ENCODE measurements at places on chromosomes 7 and 10. TPM values are rescaled to one million over a fixed set of nuclear protein-coding genes. Genes with fewer than 3 reads are reported as not detected.

- no peak for DNase-seq
Observed at GRCh38 chr7:51455086-51455485, 138.5 kb upstream of the COBL start.

DNA sequence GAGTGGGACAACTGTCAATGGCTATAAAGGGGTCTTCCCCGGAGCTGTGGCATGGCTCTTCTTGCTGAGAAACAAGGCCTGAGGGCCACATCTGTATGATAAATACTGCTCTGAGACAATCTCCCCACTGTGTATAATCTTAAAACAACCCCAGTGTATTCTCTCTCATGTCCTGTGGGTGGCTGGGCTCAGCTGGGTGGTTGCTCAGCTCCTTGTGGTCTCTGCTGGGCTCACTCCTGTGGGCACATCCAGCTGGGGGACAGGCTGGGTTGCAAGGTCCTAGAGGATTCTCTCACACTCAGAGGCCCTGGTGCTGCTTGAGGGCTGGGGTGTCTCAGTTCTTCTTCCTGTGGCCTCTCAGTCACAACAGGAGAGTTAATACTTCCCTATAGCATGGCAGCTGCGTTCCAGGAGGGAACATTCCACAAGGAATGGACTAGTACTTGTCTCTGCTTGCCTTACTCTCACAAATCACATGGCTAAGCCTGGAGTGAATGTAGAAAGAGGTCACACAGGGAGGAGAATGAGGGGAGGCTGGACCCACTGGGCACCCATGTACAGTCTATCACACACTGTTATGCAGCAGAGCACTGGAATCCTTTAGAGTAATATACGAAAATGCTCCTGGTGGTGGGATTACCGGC lies 4.5 kb upstream of the EEPD1 start:
- no peak for DNase-seq

- no peak for DNase-seq
Observed at GRCh38 chr7:14021069-14021468, 31.6 kb upstream of the ETV1 start.

- no peak for DNase-seq
Observed at GRCh38 chr10:92891885-92892690, 43.8 kb downstream of the EXOC6 start.

DNA sequence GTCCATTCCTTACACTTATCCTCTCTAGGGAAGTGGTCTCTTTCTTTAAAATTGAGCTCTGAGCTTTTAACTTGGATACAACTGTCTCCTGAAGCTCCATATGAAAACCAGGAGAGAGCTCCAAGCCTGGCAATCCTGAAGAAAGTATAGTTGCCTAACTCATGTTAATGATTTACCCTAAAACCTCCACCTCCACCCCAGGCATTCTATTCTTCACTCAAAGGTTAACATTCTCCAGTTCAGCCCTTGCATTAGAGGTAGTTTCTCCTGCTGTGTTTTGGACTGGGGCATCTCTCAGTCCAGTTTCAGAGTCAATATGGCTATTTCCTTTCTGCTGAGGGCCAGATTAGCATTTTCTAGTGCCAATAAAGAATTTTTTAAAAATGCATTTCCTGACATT lies 195.5 kb downstream of the SLC25A13 start:
- no peak for DNase-seq

DNA sequence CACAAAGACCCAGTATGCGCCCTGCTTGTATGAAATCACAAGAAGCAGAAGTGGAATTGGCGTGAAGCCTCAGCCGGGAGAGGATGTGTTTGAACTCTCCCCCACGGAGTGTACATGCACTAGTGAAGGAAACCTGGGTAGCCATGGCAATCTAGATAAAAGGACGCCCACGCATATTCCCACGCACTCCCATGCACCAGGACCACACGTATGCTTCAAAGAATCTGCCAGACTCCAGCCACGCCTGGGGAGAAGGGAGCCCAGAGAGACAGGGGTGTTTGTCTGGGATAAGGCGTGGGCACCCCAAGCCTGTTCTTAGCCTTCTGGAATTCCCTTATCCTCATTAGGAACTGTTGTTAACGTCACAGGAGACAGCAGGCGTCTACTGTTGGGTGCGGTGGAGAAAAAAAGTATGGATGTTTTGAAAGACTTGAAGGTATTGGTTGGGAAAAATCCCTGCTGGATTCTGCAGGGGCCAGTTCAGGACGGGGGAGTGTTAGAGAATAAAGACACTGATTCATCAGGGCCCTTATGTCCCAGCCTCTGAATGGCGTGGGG lies 28.9 kb upstream of the ECHDC3 start:
- DNase-seq: no peak

DNA sequence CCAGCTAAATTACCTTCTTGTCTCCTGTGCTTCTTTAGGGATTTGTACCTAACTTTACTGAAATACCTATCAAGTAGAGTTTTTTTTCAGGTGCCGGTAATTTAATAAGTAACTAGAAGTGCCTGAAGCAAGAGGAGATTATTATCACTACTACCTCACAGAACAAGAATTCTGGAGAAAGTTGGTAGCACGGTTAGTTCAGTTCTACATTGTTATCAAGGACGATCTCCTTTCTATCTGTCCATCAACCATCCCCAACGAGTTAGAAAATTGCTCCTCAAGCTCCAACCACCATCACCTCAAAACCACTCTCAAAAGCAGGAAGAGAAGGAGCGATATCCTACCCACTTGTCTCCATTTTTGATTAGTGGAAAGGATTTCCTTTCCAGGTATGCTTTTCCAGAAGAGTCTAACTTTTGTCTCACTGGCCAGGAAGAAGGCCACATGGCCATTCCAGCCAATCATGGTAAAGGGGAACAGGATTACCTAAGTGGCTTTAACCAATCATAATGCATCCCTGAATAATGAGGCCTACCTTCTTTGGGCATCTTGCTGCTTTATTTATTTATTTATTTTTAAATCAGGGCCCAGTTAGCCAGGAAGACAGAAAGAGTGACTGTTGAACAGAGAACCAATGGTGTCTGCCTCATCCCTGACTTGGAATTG lies 265.2 kb downstream of the SNX13 start:
- no peak for DNase-seq

DNA sequence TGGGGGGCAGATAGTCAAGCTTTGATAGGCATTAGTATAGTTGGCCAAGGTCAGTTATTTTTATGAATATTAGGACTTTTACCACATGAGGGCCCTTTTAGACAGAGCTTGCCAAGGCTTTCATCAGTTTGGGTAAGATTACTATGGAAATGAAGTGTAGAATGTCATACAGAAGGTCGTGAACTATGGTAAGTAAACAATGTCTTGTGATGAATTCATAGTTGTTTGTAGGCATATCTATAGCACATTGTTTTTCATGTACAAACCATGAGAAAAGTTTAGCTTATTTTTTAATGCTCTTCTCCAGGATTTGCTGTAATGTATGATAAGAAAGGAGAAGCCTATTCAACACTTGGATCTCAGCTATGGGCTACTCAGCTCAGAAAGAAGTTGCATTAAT lies 4.3 kb downstream of the OR2A2 start:
- no peak for DNase-seq

DNA sequence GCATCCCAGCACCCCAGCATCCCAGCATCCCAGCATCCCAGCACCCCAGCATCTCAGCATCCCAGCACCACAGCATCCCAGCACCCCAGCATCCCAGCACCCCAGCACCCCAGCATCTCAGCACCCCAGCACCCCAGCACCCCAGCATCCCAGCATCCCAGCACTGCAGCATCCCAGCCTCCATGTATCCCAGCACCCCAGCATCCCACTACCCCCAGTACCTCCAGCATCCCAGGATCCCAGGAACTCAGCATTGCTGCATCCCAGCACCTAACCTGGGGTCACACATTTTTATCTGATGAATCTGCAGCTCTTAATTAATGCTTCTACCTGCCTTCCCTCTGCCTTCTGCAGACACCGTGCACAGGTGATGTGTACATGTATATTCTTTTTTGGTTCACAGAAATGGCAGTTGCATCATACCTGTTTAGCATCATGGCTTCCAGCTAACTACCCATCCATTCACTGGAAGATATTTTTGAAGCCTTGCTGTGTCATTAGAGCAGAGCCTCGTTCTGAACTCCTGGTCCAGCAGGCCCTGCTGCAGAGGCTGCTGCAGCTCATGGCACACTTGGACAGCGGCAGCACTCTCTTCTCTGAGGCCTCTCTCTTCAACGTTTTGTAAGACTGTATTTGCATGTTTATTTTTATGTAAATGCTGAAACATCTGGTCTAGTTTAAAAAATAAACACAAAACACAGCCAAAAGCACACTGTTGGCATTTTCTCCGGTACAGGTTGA lies 4.6 kb upstream of the CFAP46 start:
- DNase-seq: no peak

DNA sequence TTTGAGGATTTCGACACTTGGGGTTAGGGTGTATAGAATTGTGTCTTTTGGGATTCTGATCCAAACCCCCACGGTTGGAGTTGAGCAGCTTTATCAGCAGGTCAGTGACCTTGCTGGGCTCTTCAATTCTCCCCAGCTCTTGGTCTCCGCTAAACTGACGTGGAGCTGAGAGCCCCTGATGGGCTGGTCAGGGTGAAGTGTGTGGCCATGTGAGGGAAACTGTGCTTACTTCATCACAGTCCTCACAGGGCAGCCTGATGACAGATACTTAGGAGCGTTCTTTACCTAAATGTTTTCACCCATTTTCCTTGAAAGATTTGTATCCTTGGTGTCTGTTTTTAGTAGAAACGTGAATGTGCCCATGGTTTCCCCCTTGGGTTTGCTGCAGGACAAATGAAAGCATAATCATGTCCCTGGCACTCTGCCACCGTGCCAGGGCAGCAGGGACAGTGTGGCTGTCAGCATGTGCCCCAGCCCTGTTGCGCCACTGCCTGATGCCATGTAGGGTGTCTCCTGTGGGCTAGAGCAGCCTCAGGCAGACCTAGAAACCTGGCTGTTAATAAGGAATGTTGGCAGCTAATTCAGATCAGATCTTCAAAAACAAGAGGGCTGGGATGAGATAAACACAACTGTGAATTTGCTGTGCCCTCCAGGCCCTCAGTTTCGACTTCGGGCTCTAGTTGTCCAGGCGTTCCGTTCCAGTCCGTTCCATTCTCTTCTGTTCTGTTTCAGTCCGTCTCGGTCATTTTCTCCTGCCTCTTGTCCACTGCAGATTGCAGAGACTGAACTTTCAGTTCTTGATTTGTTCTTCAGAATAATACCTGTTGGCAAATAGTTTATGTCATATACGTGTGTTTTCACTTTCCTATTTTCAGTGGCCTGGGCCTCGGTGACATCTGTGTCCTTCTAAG lies 96.8 kb downstream of the TRRAP start:
- DNase-seq: peak; percentile 65

DNA sequence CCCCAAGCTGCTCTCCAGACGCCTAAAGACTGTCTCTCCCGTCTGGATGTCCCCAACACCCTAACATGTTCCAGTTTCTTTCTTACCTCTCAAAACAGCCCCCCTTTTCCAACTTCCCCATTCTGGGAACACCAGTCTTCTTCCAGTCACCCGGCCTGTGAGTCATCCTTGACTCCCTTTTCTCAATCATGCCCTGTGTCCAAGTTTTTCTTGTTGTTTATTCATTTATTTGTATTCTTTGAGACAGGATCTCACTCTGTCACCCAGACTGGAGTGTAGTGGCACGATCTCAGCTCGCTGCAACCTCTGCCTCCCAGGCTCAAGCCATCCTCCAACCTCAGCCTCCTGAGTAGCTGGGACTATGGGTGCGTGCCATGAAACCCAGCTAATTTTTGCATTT lies 15.6 kb downstream of the SNX10 start:
- no peak for DNase-seq

DNA sequence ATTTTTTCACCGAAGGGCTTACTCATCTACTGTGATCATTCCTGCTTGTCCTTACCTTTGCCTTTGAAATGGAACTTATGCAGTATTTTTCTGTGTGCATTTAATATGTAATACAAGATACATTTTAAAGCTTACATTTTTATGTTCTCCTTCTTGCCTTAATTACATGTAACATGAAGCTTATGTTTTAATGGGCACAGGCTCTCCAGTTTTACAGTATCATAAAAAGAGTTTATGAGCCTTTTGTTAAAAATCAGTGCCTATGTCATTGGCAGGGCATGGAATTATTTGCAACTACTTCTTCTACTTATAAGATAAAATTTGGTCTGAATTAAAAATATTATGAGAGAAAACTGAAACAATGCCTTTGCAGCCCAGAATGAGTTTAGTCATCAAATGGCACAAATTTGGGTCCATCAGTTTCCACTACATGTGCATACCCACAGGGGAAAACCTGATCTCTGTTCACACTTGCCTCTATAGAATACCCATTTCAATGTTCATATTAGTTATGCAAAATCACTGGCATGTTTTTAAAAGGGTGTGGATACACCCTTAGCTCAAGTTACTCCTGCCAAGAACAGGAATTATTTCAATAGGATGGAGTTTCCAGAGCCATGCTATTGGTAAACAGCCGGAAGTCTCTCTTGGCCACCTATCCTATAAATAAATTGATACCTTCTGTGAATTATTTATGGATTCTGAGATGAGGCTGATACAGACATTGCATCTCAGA lies 27.9 kb upstream of the WNT16 start:
- no peak for DNase-seq

- no peak for DNase-seq
Observed at GRCh38 chr7:30974605-30975255, 11.0 kb downstream of the GHRHR start.

The NPC1L1 gene
- total RNA-seq: 0.07 TPM

The METTL27 gene
- total RNA-seq: 1.8 TPM

The GJC3 gene
- not detected for total RNA-seq

The NRCAM gene
- total RNA-seq: 2.5 TPM

The PRSS37 gene
- not detected for total RNA-seq

The TFEC gene
- 8.1 TPM for total RNA-seq

The RBP3 gene
- not detected for total RNA-seq

Data from heart left ventricle (tissue), 16 donors.